Cardiac muscle cell (in vitro differentiated cells and primary cell): ENCODE measurements at places on chromosomes 5 and 9.

DNA sequence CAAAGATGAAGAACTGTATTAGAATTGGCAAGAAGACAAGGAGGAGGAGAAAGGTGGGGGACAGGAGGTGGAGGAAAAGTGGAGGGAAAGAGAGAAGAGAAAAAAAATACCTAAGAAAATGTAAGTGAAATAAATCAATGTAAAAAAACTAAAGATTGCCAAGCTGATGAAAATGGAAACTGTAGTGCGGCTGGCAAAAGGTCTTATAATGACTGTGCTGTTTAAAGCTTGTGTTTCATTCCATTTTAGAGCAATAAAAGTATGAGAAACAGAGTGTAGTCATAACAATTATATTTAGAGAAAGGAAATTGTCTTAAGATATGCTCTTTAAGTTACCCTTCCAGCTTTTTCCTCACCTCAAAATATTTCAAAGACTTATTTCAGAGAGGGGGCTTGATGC lies 670.5 kb upstream of the SEMA6A start:
- no peak for DNase-seq

GRCh38 chr5:36635721-36636390 lies 29.4 kb downstream of the SLC1A3 start:
- DNase-seq: no peak

GRCh38 chr5:120139039-120139438 lies 325.1 kb upstream of the PRR16 start:
- peak; percentile 98 for DNase-seq

- peak; percentile 41 for DNase-seq
Observed at GRCh38 chr9:133691626-133692363, 46.4 kb downstream of the SARDH start.

DNA sequence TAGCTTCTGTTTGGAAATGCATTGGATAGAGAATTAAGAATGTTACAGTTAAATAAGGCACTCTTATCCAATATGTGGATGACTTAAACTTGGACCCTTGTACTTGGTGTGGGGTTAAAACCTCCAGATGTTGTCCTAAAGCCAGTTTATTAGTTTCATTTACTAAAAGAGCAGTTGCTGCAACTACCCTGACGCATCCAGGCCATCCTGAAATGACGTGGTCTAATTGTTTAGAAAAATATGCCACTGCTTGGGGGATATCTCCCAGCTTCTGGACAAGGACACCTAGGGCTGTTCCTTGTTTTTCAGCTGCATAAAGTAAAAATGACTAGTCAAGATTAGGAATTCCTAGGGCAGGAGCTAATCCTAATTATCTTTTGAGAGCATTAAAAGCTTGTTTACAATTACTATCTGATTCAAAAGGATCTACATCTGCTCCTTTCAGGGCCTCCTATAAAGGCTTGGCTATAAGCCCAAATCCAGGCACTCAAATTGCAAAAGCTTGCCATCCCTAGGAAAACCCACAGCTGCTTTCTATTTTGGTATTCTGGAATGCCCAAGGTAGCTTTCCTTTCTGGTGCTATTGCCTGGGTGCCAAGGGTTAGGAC lies 45.7 kb upstream of the SLCO4C1 start:
- no peak for DNase-seq

DNA sequence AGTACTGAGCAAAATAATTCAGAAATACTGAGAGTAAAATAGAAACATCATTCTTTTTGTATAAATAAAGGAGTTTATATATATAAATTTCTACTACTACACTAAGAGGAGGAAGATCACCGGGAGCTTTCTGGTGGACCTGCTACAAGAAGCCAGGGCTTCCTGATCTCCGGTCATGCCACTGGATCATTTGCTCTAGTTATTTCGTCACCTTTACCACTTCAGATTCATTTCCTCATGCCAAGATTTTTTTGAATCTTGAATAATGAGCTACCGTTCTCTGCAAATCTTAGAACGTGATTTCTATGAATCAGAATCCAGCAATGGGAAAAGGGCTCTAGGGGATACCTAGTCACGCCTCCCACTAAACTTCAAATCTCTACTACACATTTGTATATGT lies 51.9 kb upstream of the TBC1D9B start:
- no peak for DNase-seq

GRCh38 chr5:27318701-27319100 lies 280.3 kb upstream of the CDH9 start:
- DNase-seq: no peak

GRCh38 chr9:131346559-131346958 lies 47.3 kb upstream of the PRRC2B start:
- no peak for DNase-seq

- no peak for DNase-seq
Observed at GRCh38 chr5:167219298-167219697, 1072.1 kb upstream of the WWC1 start.

- DNase-seq: no peak
Observed at GRCh38 chr5:120794121-120794520, 330.0 kb downstream of the PRR16 start.

DNA sequence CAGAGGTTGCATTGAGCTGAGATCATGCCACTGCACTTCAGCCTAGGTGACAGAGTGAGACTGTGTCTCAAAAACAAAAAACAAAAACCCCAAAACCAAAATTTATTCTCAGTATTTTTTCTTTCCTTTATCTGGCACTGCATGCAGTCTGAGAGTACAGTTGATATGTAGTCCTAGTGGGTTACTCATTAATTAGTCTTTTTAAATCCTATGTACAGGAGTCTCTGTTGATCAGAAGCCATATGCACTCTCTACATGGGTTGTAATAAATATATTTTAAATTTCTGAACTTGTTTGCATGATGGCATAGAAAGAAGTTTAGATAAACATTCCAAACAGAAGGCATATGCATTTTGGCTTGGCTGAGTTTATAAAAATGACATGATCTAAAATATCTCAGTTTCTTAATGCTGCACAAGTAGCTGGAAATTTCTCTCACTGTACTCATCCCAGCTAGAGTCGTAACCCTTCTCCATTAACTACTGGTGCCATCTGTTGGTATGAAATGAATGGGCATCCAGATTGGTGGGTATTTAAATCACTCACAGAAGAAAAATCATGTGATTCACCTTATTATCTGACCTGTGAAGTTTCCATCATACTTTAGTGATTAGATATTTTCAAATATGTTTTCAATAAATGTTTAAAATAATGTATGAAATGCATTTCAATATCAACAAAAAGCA lies 284.8 kb downstream of the CTNND2 start:
- DNase-seq: no peak

DNA sequence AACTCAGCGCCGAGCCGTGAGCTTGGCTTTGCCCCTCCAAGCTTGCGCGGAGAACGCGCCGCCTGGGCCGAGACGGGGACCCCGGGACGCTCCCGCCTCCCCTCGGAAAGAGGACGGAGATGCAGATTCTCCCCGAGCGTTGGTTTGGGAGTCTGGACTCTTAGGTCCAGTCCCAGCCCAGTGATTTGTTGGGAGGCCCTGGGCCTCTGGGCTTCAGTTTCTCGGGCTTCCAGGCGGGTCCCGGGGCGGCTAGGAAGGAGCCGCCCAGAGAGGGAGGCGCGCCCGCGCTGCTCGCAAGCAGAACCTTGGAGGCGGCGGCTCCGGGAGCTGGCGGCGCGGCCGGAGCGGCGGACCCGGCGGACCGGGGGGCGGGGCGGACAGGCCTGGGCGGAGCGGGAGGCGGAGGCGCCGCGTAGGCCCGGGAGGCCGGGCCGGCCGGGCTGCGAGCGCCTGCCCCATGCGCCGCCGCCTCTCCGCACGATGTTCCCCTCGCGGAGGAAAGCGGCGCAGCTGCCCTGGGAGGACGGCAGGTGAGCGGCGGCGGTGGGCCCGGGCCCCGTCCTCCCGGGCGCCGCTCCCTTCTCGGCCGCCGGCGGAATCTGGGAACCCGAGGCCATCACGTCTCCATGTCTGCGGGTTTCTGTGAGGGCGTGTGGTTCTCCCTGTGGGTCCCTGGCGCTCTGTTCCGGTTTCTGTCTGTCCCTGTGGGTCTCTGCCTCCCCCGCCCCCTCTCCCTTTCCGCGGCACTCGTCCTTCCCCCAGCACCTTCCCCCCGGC lies at the start of gene B4GALT7:
Gene B4GALT7 (plus strand): TSS at position 402 of the 777 bp plus-strand sequence. CDS start 79 bp downstream, at position 481.
- DNase-seq: peak; percentile 88

- DNase-seq: no peak
Observed at GRCh38 chr5:159668556-159668955, 247.7 kb upstream of the ADRA1B start.

GRCh38 chr5:122091936-122092600 lies 14.0 kb upstream of the LOX start:
- peak; percentile 67 for DNase-seq

- no peak for DNase-seq
Observed at GRCh38 chr5:50575740-50576139, 90.7 kb upstream of the PARP8 start.
